ENCODE measurements at places on chromosomes 7 and 10.
A peak's percentile ranks its signal among the peaks of the same experiment; 100 is the strongest.

DNA sequence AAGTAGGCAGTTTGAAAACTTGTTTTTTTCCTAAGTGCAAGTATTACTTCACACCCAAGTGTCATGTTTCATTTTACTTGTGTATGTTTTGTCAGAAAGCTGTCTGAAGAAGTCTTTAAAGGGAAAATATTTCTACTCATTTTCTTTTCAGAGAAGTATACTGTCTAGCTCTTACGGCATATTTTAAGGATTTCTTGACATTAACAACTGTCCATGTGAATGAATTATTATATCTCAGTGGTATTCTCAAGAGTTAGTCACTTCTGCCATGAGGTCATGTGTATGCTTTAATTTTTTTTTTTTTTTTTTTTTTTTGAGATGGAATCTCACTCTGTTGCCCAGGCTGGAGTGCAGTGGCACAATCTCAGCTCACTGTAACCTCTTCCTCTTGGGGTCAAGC lies 229.5 kb downstream of the BICC1 start:
- H3K27ac ChIP-seq = no peak overlapping the region
- peaks cover 23% of the 10 kb centered on the region for H3K4me1 ChIP-seq
- no peak overlapping the region for H3K4me3 ChIP-seq
- no peak for DNase-seq

- H3K36me3 ChIP-seq = no peaks in the 10 kb centered on the region
- no peak overlapping the region for H3K27ac ChIP-seq
- no peaks in the 10 kb centered on the region for H3K27me3 ChIP-seq
- DNase-seq = no peak
- H3K4me1 ChIP-seq = no peaks in the 10 kb centered on the region
These were observed 100.7 kb upstream of the CSTF2T start for GRCh38 chr10:51800121-51800520.

DNA sequence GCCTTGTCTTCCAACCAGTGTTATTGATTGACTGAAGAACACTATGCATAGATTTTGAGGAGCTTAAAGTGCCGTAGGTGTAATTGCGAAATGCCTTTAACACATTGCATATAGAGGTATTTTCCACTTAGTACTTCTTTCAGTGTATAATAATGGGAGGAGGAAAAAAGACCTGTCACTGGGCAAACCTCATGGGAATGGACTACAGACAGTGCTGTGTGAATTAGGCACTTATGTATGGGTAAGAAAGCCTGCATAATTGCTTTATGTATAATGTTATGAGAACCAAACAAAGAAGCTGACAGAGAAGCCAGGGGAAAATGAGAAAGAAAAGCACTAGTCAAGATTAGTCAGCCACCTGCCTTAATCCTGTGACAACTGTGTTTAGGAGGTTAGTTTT lies 12.4 kb upstream of the SCRN1 start:
- H3K27me3 ChIP-seq = no peaks in the 10 kb centered on the region
- H3K4me3 ChIP-seq = no peak overlapping the region
- H3K36me3 ChIP-seq = peaks cover 4% of the 10 kb centered on the region
- no peak overlapping the region for H3K27ac ChIP-seq
- peaks cover 22% of the 10 kb centered on the region for H3K4me1 ChIP-seq

DNA sequence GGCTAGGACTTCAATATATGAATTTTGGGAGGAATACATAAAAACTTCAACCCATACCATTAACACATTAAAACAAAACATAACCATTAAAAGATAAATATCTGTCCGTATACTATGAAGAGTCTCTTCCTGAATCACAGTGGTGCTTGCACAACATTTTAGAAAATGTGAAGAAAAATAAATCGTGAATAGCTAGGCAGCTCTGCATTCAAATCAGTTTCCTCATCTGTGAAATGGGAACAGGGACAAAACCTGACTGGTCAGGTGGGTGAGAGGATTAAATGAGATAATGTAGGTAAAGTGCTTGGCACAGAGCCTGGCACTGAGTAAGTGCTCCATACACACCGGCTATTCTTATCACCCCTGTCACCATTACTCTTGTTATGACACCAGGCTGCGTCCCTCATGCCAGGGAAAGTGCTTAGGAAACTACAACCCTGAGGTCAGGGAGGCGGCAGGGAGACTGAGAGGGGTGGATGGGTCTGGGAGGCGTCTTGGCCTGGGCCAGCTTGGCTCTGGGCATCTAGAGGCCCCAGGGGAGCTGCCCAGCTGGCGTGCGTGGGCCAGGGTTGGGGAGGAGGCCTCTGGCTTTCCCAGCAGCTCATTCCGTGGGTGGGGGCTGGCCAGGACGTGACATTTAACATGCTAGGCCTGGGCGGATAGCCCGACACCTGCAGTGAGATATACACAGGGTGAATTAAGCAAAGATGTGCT lies 78.3 kb downstream of the SH3PXD2A start:
- H3K4me1 ChIP-seq = peaks cover 34% of the 10 kb centered on the region
- H3K27me3 ChIP-seq = no peaks in the 10 kb centered on the region
- no peak for DNase-seq
- no peak overlapping the region for H3K4me3 ChIP-seq
- H3K36me3 ChIP-seq = peaks cover 17% of the 10 kb centered on the region

GRCh38 chr7:18046601-18047000 lies 19.0 kb upstream of the PRPS1L1 start:
- H3K27me3 ChIP-seq = no peaks in the 10 kb centered on the region
- H3K4me1 ChIP-seq = no peaks in the 10 kb centered on the region
- no peak for DNase-seq

DNA sequence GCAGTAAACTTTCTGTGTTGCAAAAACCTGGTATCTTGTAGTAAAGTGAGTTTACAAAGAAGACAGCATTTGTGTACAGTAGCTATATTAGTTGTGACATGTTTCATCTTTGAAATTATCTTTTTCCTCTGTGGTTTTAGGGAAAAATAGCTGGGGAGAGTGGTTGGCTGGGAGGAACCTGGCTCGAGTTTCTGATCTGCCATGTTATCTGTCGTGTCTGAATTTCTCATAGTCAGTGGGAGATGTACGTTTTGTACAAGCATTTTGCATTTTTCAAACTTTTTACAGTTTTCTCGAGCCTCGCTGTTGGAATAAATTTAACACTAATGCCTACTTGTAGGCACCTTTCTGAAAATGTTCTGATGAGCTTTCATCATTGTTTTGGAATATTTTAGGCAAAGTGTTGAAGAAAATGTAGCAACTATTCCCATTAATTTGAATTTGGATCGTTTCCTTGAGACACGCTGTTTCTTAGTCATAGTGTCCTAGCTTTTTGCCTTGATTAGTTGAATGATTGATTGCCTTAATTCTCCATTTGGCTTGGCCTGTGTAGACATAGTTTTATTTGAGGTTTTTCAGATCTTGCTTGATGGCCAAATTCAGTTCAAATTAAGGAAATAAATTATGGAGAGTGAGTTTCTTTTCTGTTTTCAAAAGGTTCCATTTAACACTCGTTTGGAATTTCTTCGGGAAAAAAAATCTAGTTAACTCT lies 65.1 kb downstream of the CAMK1D start:
- DNase-seq = no peak
- no peak overlapping the region for H3K4me3 ChIP-seq
- H3K36me3 ChIP-seq = peaks cover 6% of the 10 kb centered on the region
- H3K27me3 ChIP-seq = no peaks in the 10 kb centered on the region
- H3K27ac ChIP-seq = no peak overlapping the region

- no peak for DNase-seq
- H3K4me3 ChIP-seq = no peak overlapping the region
- peaks cover 41% of the 10 kb centered on the region for H3K36me3 ChIP-seq
- H3K4me1 ChIP-seq = peaks cover 27% of the 10 kb centered on the region
These were observed 24.5 kb upstream of the SVIL start for GRCh38 chr10:29658984-29659965.

DNA sequence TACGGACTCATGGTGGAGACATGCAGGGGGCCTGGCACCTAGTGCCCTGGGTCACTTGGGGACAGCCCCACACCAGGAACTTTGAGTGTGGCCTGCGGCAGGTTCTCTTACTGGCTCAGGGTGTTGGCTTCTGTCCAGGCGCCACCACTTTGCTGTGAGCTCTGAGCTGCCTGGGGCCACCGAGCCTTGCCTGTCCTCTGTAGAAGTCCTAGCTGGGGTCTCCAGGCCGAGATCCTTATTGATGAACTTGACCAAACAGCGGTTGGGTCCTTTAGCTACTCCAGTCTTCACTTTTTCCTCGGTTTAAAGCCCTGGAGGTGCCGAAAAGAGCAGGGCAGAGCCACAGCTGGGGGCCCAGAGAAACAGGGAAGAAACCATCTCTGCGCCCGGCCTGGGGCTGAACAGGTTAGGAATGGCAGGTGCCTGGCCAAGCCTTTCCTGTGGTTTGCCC lies 41.3 kb downstream of the ZNF467 start:
- H3K27me3 ChIP-seq = peaks cover 12% of the 10 kb centered on the region
- peaks cover under 1% of the 10 kb centered on the region for H3K36me3 ChIP-seq
- H3K27ac ChIP-seq = no peak overlapping the region
- DNase-seq = no peak

DNA sequence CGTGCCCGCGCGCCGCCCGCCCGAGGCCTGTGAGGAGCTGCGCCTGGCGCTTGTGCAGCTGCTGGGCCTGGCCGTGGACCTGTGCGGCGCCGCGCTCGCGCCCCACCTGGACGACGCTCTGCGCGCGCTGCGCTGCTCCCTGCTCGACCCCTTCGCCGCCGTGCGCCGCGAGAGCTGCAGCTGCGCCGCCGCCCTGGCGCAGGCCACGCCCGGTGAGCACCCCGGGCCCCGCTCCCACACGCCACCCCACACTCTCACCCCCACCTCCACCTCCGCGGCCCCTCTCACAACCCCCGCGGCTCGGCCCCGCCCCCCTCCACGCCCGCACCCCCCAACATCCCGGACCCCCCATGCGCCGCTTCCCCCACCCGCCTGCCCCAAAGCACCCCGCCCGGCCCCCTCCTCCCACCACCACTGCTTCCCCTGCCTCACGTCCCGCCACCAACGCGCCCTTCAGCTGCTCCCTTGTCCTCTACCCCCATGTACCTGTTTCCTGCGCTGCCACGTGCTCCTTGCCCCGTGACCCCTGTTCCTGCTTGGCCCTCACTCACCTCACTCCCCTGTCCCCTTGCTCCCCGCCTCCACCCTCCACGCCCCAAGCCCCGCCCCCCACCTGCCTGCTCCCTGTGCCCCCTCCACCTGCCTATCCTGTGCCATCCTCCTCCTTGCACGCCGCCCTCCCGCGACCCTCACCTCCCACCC lies at the start of gene PRKAR1B:
TSS of gene PRKAR1B (minus strand) at position 178 of the 702 bp plus-strand sequence. CDS start 15,776 bp downstream, outside the sequence.
- no peaks in the 10 kb centered on the region for H3K27me3 ChIP-seq
- DNase-seq = no peak
- H3K36me3 ChIP-seq = peaks cover 31% of the 10 kb centered on the region
- peak within 1 kb of the TSS; percentile 28 for H3K27ac ChIP-seq
- peak within 1 kb of the TSS; percentile 94 for H3K4me3 ChIP-seq

- H3K4me3 ChIP-seq = no peak overlapping the region
- peaks cover 7% of the 10 kb centered on the region for H3K27me3 ChIP-seq
- H3K27ac ChIP-seq = no peak overlapping the region
- H3K36me3 ChIP-seq = no peaks in the 10 kb centered on the region
- H3K4me1 ChIP-seq = peaks cover 8% of the 10 kb centered on the region
- no peak for DNase-seq
These were observed 2.2 kb upstream of the GRIFIN start for GRCh38 chr7:2478399-2478785.

GRCh38 chr7:152402384-152403250 lies 33.2 kb downstream of the KMT2C start:
- H3K27ac ChIP-seq = no peak overlapping the region
- no peaks in the 10 kb centered on the region for H3K27me3 ChIP-seq
- DNase-seq = no peak
- H3K4me3 ChIP-seq = no peak overlapping the region
- peaks cover 21% of the 10 kb centered on the region for H3K36me3 ChIP-seq

DNA sequence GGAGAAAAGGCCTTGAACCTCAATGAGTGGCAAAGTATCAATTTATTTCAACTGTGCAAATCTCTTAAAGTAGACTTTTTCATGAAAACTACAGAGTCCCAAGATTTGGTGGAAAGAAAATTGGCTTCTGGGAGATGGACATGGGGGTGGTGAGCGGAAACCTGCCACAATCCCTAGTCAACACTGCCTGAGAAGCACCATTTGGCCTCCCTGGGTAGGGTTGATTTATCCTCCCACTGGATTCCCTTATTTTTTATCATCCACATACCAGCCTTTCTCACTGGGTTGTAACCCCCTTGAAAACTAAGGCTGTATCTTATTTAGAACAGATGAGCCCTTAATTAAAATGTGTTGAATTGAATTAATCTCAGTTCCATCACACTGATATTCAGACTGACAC lies 101.7 kb upstream of the PTN start:
- H3K27ac ChIP-seq = no peak overlapping the region
- H3K27me3 ChIP-seq = no peaks in the 10 kb centered on the region
- H3K4me1 ChIP-seq = peaks cover 40% of the 10 kb centered on the region
- H3K36me3 ChIP-seq = peaks cover 16% of the 10 kb centered on the region

GRCh38 chr10:119542988-119543813 lies 682 bp upstream of the RGS10 start:
- peaks cover 16% of the 10 kb centered on the region for H3K4me1 ChIP-seq
- peak overlapping the region; percentile 87 for H3K4me3 ChIP-seq
- no peaks in the 10 kb centered on the region for H3K36me3 ChIP-seq

- H3K36me3 ChIP-seq = peaks cover 11% of the 10 kb centered on the region
- no peak overlapping the region for H3K4me3 ChIP-seq
- H3K4me1 ChIP-seq = peaks cover 4% of the 10 kb centered on the region
- no peak for DNase-seq
- no peaks in the 10 kb centered on the region for H3K27me3 ChIP-seq
- H3K27ac ChIP-seq = no peak overlapping the region
These were observed 73.3 kb downstream of the NRF1 start for GRCh38 chr7:129684777-129685176.

DNA sequence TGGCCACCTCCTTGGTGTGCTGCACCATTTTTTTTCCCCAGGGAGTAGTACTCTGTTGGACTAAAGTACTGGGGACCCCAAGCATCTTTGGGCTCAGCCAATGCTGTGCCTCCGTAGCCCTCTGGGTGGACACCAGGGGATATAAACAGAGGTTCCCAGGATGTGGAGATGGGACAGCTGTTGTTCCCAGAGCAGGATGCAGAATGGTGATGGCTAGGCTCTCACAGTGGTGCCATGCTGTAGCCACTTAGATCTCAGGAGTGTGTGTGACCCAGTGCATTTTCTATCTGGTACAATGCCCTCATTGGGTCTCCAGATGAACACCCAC lies 50.9 kb upstream of the SCIN start:
- H3K4me3 ChIP-seq = no peak overlapping the region
- DNase-seq = no peak
- no peak overlapping the region for H3K27ac ChIP-seq
- H3K4me1 ChIP-seq = no peaks in the 10 kb centered on the region

GRCh38 chr7:77687747-77688144 lies 8.5 kb upstream of the RSBN1L start:
- H3K4me1 ChIP-seq = peaks cover 17% of the 10 kb centered on the region
- no peaks in the 10 kb centered on the region for H3K27me3 ChIP-seq
- no peak overlapping the region for H3K4me3 ChIP-seq
- no peak for DNase-seq
- H3K27ac ChIP-seq = no peak overlapping the region

GRCh38 chr7:135597926-135598305 lies 40.2 kb downstream of the NUP205 start:
- H3K4me3 ChIP-seq = no peak overlapping the region
- peaks cover 6% of the 10 kb centered on the region for H3K36me3 ChIP-seq
- no peaks in the 10 kb centered on the region for H3K27me3 ChIP-seq
- H3K27ac ChIP-seq = no peak overlapping the region

- H3K36me3 ChIP-seq = peaks cover 2% of the 10 kb centered on the region
- no peak for DNase-seq
- peaks cover 34% of the 10 kb centered on the region for H3K4me1 ChIP-seq
- H3K4me3 ChIP-seq = no peak overlapping the region
- no peak overlapping the region for H3K27ac ChIP-seq
- no peaks in the 10 kb centered on the region for H3K27me3 ChIP-seq
These were observed 10.6 kb downstream of the IQCE start for GRCh38 chr7:2569421-2569820.

All from neural crest cell (in vitro differentiated cells).